ENCODE measurements at places on chromosomes 13 and 19. TPM values are rescaled to one million over a fixed set of nuclear protein-coding genes. Genes with fewer than 3 reads are reported as not detected.

GRCh38 chr19:56595548-56595899 lies 422 bp downstream of the ZNF71 start:
- H3K27me3 ChIP-seq = no peaks in the 10 kb centered on the region
- H3K4me3 ChIP-seq = peak overlapping the region; percentile 91
- H3K4me1 ChIP-seq = peaks cover 8% of the 10 kb centered on the region
- H3K27ac ChIP-seq = peak overlapping the region; percentile 77
- no peak for DNase-seq

GRCh38 chr19:8460516-8461298 lies 15.9 kb downstream of the HNRNPM start:
- peak overlapping the region; percentile 22 for H3K27ac ChIP-seq
- H3K27me3 ChIP-seq = no peaks in the 10 kb centered on the region
- peaks cover 63% of the 10 kb centered on the region for H3K36me3 ChIP-seq
- H3K4me1 ChIP-seq = peaks cover 77% of the 10 kb centered on the region

DNA sequence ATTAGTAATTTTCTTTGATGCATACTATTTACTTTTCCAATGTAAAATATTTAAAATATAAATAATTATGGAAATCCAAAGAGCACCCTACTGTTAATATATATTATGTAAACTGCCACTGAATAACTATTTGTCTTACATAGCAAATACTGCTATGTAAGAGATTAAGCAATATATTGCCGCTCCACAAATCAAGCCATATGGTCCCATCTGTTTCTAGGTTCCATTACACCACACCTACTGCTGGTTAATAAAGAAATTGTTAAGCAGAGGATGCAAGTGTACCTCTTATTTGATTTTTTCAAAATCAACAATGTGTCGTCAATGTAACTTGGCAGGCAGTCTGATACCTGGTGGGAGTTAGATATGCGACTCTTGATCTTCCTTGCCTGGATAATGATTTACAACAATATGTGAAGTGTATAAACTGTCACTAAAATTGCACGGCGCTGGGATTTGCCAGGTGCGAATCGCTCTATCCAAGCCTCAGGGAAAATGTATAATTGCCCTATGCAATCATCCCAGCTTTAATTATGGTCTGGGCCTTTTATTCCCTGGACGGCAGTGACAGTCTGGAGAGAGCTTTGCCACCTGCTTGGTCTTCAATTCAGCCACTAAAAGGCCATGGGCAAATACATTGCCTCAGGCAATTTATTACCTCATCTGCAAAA lies 16.0 kb downstream of the SMAD9 start:
- no peak for DNase-seq
- no peak overlapping the region for H3K27ac ChIP-seq
- H3K36me3 ChIP-seq = no peaks in the 10 kb centered on the region

DNA sequence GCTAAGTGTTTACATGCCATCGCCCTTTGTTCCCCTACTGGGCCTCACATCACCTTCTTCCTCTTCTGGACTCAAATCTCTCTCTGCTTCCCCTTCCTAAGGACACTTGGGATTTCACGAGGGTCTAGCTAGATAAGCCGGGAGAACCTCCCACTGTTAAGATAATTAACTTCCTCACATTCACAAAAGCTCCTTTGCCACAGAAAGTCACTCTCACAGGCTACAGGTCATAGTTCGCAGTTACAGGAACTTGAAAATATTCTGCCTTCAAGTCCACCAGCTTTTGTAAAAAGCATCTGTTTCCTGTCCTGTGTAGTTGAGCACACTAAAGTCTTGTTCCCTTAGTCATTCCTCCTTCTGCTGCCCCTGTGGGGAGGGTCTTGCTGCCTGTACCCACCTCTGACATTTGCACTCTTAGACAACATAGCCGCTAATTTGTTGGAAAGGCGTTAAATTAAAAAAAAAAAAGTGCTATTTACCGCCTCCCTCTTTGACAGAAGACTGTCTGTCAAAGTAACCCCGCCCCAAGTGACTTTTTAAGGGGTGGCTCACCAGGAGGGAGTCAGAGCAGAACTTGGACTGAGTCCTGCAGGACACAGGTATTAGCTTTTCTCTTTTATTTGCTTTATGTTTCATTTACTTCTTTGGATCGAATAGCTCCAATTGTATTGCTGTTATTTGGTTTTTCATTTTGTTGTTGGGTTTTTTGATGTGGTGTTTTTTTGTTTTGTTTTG lies 26.8 kb upstream of the CEACAM21 start:
- DNase-seq = no peak
- H3K4me3 ChIP-seq = peak overlapping the region; percentile 46
- H3K4me1 ChIP-seq = peaks cover 47% of the 10 kb centered on the region
- H3K27me3 ChIP-seq = no peaks in the 10 kb centered on the region

DNA sequence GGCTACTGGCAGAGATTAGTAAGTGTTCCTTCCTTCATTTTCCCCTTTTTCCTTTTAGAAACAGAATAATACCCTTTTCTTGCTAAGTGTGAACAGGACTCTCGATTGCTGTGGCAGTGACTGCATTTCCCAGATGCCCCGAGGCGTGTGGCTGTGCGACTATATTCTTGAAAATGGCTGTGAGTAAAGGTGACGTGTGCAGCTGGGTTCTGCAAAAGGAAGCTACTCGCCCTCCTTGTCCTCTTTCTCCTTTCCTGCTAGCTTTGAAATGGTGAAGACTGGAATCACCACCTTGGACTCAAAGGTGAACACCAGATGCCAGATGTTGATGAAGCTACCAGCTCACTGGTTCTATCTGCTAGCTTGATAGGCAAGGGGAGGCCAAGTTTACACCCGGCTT lies 121.4 kb downstream of the MIPEP start:
- H3K4me3 ChIP-seq = no peak overlapping the region
- no peaks in the 10 kb centered on the region for H3K27me3 ChIP-seq
- no peaks in the 10 kb centered on the region for H3K36me3 ChIP-seq
- no peak for DNase-seq
- H3K4me1 ChIP-seq = no peaks in the 10 kb centered on the region

GRCh38 chr19:7636317-7636690 lies 606 bp upstream of the STXBP2 start:
- H3K27ac ChIP-seq = peak overlapping the region; percentile 96
- peaks cover 30% of the 10 kb centered on the region for H3K4me1 ChIP-seq
- H3K36me3 ChIP-seq = peaks cover 16% of the 10 kb centered on the region
- DNase-seq = no peak
- peaks cover 7% of the 10 kb centered on the region for H3K27me3 ChIP-seq

- peak within 1 kb of the TSS; percentile 45 for H3K4me3 ChIP-seq
- H3K27ac ChIP-seq = peak within 1 kb of the TSS; percentile 54
- peak; percentile 69 for DNase-seq
- H3K36me3 ChIP-seq = no peaks in the 10 kb centered on the region
- H3K4me1 ChIP-seq = peaks cover 8% of the 10 kb centered on the region
- no peaks in the 10 kb centered on the region for H3K27me3 ChIP-seq
Measured at GRCh38 chr19:41755328-41755913, at the start of gene CEACAM6. CEACAM6 (plus strand) TSS chr19:41755530; CDS start chr19:41755639, 109 bp downstream.

- H3K27ac ChIP-seq = peak overlapping the region; percentile 25
- peaks cover 25% of the 10 kb centered on the region for H3K4me1 ChIP-seq
- no peak overlapping the region for H3K4me3 ChIP-seq
- H3K27me3 ChIP-seq = no peaks in the 10 kb centered on the region
- H3K36me3 ChIP-seq = no peaks in the 10 kb centered on the region
Measured at GRCh38 chr19:44611812-44612295, 1.5 kb upstream of the IGSF23 start.

GRCh38 chr19:40639638-40639982 lies 38.4 kb downstream of the LTBP4 start:
- H3K36me3 ChIP-seq = no peaks in the 10 kb centered on the region
- H3K4me3 ChIP-seq = no peak overlapping the region
- peaks cover 6% of the 10 kb centered on the region for H3K4me1 ChIP-seq
- peaks cover 13% of the 10 kb centered on the region for H3K27me3 ChIP-seq
- H3K27ac ChIP-seq = no peak overlapping the region
- DNase-seq = no peak

- no peak for DNase-seq
- H3K36me3 ChIP-seq = peaks cover 16% of the 10 kb centered on the region
- H3K27ac ChIP-seq = no peak overlapping the region
- H3K4me1 ChIP-seq = no peaks in the 10 kb centered on the region
- no peak overlapping the region for H3K4me3 ChIP-seq
Measured at GRCh38 chr19:29202281-29202680, 10.7 kb downstream of the UQCRFS1 start.

Gene PRX
- total RNA-seq = 51.5 TPM

Gene NCAN
- total RNA-seq = not detected

Gene ZNF763
- 5.2 TPM for total RNA-seq
